ENCODE measurements at places on chromosomes 13 and 19.

- DNase-seq = peak; percentile 75
Measured at GRCh38 chr13:40220299-40220935, 446.0 kb downstream of the FOXO1 start.

DNA sequence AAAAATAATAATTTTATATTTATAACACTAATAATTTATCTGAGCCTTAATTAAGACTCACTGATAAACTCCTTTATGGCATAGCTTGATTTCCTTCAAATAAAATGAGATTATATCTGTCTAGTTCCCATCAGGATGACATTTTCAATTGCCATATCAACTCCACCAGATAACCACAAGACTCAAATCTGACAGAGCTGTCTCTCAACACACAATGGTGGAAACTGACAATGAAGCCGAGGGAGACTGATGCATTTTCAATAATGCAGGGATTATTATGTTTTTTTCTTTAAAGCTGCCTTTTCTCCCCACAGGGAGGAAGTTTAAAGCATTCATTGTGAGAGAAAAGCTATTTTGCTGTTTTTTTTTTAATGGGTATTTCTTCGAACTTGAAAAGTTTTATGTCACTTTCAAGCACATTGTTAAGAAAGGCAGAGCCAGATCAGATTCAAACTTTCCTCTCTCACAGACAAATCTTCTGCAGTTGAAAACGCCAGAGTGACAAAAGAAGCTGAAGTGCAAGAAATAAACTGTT lies 1326.9 kb upstream of the MIR17HG start:
- no peak for DNase-seq

- no peak for DNase-seq
Measured at GRCh38 chr13:37685206-37685605, 86.6 kb upstream of the POSTN start.

DNA sequence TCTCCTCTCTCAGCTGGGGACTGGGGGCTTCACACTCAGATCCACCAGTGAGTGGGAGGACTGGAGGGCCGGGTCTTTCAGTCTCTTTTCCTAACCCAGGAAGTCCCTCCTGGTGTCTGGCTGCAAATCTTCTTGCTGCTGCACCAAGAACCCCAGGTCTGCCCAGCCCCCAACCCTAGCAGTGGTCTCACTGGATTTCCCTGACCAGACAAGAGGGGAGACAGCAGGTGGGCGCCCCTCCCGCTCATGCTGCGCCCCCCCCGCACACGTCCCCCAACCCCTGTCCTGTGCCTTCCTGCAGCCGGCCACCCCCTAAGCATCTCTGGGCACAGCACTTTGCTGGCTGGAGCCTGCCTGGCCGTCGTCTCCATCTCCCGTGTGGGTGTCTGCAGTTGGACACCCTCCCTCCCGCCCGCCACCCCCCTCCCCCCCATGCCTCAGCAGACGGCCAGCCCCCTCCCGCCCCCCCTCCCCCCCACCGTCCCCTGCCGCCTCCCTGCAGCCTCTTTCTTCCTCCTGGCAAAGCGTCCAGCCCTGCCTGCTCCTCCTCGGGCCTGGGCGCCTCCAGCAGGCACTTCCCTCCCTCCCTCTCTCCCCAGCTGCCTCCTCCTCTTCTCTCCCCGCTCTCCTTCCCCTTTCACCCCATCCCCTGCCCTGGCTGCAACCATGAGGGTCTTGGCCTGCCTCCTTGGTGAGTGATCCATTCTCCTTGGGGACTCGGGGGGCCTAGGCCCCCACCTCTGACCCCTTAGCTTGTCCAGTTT lies at the start of gene SSC5D:
SSC5D (plus strand) TSS at position 513 of the 764 bp plus-strand sequence; CDS start at position 667, 154 bp downstream.
- DNase-seq = no peak

Data from stimulated activated CD4-positive, alpha-beta T cell treated with anti-CD3 and anti-CD28 coated beads, Interleukin-1b, Interleukin-23, amount 100 ng/mL, for 48 hours (primary cell).